ENCODE measurements at places on chromosomes 2 and 18. TPM values are rescaled to one million over a fixed set of nuclear protein-coding genes. Genes with fewer than 3 reads are reported as not detected.

DNA sequence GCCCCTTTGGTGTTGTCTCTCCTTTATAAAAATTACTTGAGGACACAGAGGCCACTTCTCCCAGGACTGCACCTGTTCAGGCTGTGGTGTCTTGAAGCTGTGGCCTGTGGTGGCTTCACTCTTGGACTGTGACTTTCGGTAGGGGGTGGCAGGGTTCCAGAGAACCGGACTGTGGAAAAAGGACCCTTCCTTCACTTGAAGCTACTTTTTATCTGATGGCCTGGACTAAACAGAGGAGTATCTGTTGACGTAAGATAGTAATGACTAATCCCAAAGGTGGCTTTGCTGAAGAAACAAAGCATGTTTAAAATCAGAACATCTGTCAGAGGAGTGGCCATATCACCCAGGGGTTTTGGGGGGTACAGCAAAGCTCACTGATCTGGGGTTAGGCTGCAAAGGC lies 60.8 kb downstream of the CENPO start:
- no peaks in the 10 kb centered on the region for H3K27me3 ChIP-seq
- no peak overlapping the region for H3K4me3 ChIP-seq
- no peak for DNase-seq
- H3K36me3 ChIP-seq = peaks cover 7% of the 10 kb centered on the region
- H3K4me1 ChIP-seq = no peaks in the 10 kb centered on the region

- no peaks in the 10 kb centered on the region for H3K36me3 ChIP-seq
- no peak overlapping the region for H3K4me3 ChIP-seq
- H3K27me3 ChIP-seq = no peaks in the 10 kb centered on the region
- no peaks in the 10 kb centered on the region for H3K4me1 ChIP-seq
- DNase-seq = no peak
Measured at GRCh38 chr2:126383800-126384199, 272.2 kb upstream of the GYPC start.

DNA sequence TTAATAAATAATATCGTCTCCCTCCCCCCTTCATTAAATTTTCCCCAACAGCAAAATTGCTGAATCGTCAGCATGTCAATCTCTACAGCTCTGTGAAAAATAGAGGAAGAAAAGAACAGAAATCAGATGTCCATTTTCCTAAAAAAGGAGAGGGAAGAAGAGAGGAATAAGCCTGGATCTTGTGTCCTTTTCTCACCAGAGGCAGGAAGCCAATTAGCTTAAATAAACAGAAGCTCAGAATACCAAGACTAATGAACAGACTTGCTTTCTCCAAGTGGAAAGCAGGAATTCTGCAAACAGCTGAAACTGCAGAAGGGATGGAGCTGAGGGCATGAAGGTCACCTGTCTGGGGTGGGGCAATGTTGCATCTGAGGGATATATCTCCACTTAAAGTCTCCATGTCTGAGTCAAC lies 265.7 kb downstream of the CCDC85A start:
- H3K36me3 ChIP-seq = no peaks in the 10 kb centered on the region
- H3K27ac ChIP-seq = no peak overlapping the region
- no peaks in the 10 kb centered on the region for H3K27me3 ChIP-seq
- no peak overlapping the region for H3K4me3 ChIP-seq
- no peak for DNase-seq
- H3K4me1 ChIP-seq = no peaks in the 10 kb centered on the region

- H3K4me1 ChIP-seq = no peaks in the 10 kb centered on the region
- H3K27me3 ChIP-seq = no peaks in the 10 kb centered on the region
- DNase-seq = no peak
- H3K27ac ChIP-seq = no peak overlapping the region
- no peaks in the 10 kb centered on the region for H3K36me3 ChIP-seq
Measured at GRCh38 chr18:56647951-56648893, 2.9 kb upstream of the WDR7 start.

- H3K27ac ChIP-seq = no peak overlapping the region
- no peaks in the 10 kb centered on the region for H3K4me1 ChIP-seq
Measured at GRCh38 chr2:124027182-124027581, 2.1 kb downstream of the CNTNAP5 start.

- DNase-seq = no peak
- no peak overlapping the region for H3K4me3 ChIP-seq
- no peak overlapping the region for H3K27ac ChIP-seq
- H3K4me1 ChIP-seq = no peaks in the 10 kb centered on the region
Measured at GRCh38 chr2:217289177-217289906, 429.5 kb upstream of the TNP1 start.

DNA sequence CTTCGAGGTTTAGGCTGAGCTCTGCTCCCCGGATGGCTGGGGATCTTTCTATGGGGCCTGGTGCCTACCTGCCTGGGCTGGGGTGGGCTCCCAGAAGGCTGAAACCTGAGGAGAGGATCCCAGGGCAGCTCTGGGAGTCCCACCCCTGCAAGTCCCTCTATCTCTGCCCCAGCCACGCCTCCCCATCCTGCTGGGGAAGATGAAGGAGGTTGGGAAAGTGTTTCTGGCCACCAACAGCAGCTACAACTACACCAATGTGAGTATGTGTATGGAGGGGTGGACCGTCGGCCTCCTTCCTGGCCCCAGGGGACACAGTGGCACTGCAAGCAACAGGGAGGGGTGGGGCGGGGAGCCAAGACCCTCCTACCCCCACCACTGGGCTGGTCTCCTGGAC lies 2.7 kb downstream of the NT5DC4 start:
- H3K4me1 ChIP-seq = peaks cover 29% of the 10 kb centered on the region
- H3K27me3 ChIP-seq = no peaks in the 10 kb centered on the region
- no peaks in the 10 kb centered on the region for H3K36me3 ChIP-seq
- DNase-seq = no peak

DNA sequence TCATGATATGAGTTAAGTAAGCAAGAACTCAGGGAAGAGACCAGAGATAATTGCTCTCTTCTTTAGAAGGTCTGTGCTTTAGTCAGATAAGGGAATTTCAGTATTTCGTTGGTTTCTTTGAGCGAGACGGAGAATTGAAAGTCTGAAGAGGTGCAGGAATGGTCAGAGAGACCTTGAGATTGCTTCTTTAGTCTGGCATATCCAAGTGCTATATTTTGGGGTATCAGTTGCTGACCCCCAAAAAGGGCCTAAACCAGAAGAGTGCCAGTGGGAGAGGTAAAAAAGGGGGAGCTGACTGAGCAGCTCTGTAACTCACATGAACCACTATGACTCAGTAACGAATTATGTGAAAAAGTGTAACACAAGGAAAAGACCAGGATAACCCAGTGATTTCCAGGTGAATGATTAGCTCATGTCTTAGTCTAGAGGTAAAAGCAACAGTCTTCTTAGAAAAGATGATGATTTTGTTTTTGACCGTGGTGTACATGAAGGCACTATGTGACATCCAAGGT lies 932.9 kb downstream of the TDRD15 start:
- H3K4me1 ChIP-seq = no peaks in the 10 kb centered on the region
- no peaks in the 10 kb centered on the region for H3K36me3 ChIP-seq
- no peak overlapping the region for H3K27ac ChIP-seq
- no peak for DNase-seq

- H3K4me1 ChIP-seq = no peaks in the 10 kb centered on the region
- H3K27me3 ChIP-seq = no peaks in the 10 kb centered on the region
- no peak for DNase-seq
- H3K4me3 ChIP-seq = no peak overlapping the region
- peaks cover 2% of the 10 kb centered on the region for H3K36me3 ChIP-seq
- no peak overlapping the region for H3K27ac ChIP-seq
Measured at GRCh38 chr2:3476321-3476984, 42.9 kb downstream of the ADI1 start.

DNA sequence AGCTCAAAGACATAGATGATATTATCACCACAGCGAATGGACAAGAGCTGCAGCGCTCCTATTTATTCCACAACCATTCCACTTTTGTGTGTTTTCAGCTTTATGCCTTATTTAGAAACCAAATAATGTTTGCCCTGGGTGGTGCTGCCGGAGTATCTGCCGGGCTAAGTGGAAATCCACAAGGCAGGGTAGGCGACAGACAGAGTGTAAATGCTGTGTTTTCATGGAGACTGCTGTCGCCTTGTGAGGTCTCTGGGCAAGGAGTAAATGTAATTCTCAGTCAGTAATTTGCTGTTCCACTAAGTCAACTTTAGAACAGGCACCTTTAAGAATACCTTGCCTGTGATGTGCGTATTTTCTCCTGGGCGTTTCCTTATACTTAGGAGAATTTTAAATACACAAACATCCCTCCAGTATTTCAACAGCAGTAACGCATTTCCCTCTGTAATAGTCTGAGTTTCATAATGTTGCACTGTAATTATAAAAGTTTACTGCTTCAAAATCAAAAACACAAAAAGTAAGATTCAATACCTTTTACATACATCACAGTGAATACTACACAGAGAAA lies 60.9 kb downstream of the COBLL1 start:
- peaks cover 12% of the 10 kb centered on the region for H3K4me1 ChIP-seq
- no peak for DNase-seq
- H3K36me3 ChIP-seq = no peaks in the 10 kb centered on the region
- no peaks in the 10 kb centered on the region for H3K27me3 ChIP-seq

GRCh38 chr2:121294881-121295840 lies 10.2 kb upstream of the TFCP2L1 start:
- no peaks in the 10 kb centered on the region for H3K27me3 ChIP-seq
- H3K4me3 ChIP-seq = no peak overlapping the region
- peaks cover 11% of the 10 kb centered on the region for H3K4me1 ChIP-seq
- no peaks in the 10 kb centered on the region for H3K36me3 ChIP-seq
- H3K27ac ChIP-seq = no peak overlapping the region

DNA sequence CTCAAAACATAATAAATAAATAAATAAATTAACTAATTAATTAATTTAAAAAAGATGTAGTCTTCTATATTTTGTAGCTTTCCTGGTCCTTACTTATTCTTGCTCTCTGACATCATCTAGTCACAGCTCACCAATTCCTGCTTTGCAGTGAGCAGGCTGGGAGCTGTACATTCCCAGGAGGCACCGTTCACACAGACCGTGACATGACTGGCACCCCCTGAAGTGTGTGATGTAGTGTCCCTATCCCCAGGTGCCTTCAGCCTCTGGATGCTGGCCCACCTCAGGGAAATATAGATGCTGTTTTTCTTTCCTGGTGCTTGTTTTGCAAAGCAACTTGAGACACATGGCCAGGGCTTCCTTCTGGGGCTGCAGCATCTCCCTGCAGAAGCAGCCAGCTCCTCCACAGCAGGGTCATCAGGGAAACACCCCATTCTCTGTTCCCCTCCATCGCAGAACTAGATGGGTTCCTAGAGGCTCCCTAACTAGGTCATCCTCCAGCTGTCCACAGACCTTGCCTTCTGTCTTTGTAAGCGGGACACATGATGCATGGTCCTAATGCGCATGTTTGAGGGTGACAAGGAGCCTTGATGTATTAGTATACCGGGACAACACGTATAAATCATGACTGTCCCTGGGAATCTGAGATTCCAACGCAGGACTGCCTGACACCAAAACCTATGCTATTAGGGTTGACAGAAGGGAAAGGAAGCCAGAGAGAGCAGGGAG lies 76.4 kb downstream of the RHOB start:
- no peak overlapping the region for H3K27ac ChIP-seq
- no peaks in the 10 kb centered on the region for H3K36me3 ChIP-seq
- no peak overlapping the region for H3K4me3 ChIP-seq

DNA sequence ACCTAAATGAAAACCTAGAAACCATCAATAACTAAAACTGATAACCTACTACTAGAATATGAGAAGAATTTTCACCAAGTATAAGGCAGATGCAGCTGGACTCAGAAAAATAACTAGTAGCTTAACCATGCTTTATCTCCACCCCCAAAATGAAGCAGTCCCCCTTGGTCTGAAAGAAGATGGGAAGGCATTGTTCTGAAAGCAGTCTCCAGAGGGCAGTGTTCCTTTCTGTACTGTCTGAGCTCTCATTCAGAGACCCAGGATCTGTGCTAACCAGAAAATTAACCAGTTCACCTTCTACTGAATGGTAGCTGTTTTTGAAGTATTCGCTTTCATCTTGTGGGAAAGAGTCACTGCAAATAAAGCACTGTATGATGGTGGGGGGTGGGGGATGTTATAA lies 273.0 kb downstream of the PDE11A start:
- H3K36me3 ChIP-seq = no peaks in the 10 kb centered on the region
- H3K27me3 ChIP-seq = no peaks in the 10 kb centered on the region
- no peak overlapping the region for H3K27ac ChIP-seq
- no peak overlapping the region for H3K4me3 ChIP-seq

DNA sequence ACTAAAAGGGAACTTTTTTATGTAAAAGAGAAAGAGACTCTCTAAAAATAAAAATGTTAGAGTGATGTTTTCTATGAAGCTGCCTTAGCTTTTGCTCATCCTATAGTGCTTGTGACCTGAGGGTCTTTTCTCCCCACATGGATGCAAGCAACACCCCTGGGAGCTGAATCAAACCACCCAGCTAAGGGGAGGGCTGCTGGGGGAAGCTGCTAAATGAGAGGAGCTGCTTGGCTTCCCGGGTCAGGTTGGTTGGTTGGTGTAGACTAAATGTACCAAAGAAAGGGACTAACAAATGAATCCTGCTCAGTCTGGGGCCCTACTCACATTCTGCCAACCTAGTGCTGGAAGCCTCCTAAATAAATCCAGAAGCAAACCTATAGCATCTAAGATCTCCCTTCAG lies 35.0 kb downstream of the AFF3 start:
- no peak for DNase-seq
- no peak overlapping the region for H3K4me3 ChIP-seq
- peaks cover 51% of the 10 kb centered on the region for H3K27me3 ChIP-seq
- H3K36me3 ChIP-seq = no peaks in the 10 kb centered on the region

GRCh38 chr2:111208639-111209038 lies 87.9 kb downstream of the BCL2L11 start:
- no peak overlapping the region for H3K27ac ChIP-seq
- no peaks in the 10 kb centered on the region for H3K27me3 ChIP-seq
- H3K36me3 ChIP-seq = no peaks in the 10 kb centered on the region
- no peak overlapping the region for H3K4me3 ChIP-seq
- no peak for DNase-seq
- no peaks in the 10 kb centered on the region for H3K4me1 ChIP-seq

- no peak for DNase-seq
- no peaks in the 10 kb centered on the region for H3K27me3 ChIP-seq
- no peak overlapping the region for H3K4me3 ChIP-seq
- no peak overlapping the region for H3K27ac ChIP-seq
Measured at GRCh38 chr2:125535089-125535488, 1120.9 kb upstream of the GYPC start.

DNA sequence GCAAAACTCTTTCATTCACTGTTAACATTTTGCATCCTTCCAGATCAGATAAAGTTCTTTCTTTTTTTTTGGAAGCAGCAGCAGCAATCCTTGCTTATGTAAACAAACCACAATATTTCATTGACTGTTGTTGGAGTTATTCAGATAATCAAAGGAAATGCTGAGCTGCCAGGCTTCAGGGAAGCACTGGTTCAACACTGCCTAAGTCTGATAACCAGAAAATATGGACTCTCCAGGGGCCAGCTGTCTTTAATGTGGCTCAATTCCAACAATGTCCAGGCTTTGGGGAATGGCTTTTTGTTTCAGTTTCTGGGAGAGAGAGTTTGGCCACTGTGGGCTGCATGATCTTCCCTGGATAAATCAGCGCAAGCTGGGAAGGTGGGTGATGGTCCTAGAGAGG lies 354.3 kb downstream of the AKAIN1 start:
- no peak for DNase-seq
- no peak overlapping the region for H3K4me3 ChIP-seq
- no peaks in the 10 kb centered on the region for H3K4me1 ChIP-seq

- no peaks in the 10 kb centered on the region for H3K4me1 ChIP-seq
- DNase-seq = no peak
- no peak overlapping the region for H3K4me3 ChIP-seq
- no peaks in the 10 kb centered on the region for H3K36me3 ChIP-seq
- no peak overlapping the region for H3K27ac ChIP-seq
- H3K27me3 ChIP-seq = no peaks in the 10 kb centered on the region
Measured at GRCh38 chr18:24200494-24201290, 61.8 kb downstream of the CABYR start.

Gene REEP1
- 5.9 TPM for total RNA-seq

Gene TFPI
- total RNA-seq = 29.1 TPM

Gene SLC5A6
- 55.4 TPM for total RNA-seq

Gene IL37
- not detected for total RNA-seq

Gene DAPL1
- not detected for total RNA-seq
